ENCODE measurements at places on chromosomes 1 and 21. TPM values are rescaled to one million over a fixed set of nuclear protein-coding genes. Genes with fewer than 3 reads are reported as not detected.
A peak's percentile ranks its signal among the peaks of the same experiment; 100 is the strongest.

DNA sequence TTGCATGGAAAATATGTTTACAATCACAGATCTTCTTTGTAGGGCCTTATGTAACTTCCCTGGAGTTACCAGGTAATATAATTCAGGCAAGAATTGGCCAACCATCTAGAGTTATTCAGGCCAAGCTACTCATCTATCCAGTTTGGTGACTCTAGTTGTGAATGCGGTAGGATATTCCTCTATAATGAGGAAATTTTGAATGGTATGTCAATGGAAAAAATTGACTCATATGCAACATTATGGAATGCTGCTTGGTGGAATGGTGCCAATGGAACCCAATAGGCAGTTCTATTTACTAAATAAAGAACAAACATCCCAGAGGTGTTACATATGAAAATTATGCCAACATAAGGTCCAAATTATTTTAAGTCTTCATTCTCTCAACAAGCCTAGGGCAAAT, 5.6 kb upstream of the TNFSF18 start:
- no peaks in the 10 kb centered on the region for H3K36me3 ChIP-seq
- no peak overlapping the region for H3K4me3 ChIP-seq
- no peaks in the 10 kb centered on the region for H3K27me3 ChIP-seq
- H3K27ac ChIP-seq, result no peak overlapping the region
- H3K4me1 ChIP-seq, result no peaks in the 10 kb centered on the region
- DNase-seq, result no peak

DNA sequence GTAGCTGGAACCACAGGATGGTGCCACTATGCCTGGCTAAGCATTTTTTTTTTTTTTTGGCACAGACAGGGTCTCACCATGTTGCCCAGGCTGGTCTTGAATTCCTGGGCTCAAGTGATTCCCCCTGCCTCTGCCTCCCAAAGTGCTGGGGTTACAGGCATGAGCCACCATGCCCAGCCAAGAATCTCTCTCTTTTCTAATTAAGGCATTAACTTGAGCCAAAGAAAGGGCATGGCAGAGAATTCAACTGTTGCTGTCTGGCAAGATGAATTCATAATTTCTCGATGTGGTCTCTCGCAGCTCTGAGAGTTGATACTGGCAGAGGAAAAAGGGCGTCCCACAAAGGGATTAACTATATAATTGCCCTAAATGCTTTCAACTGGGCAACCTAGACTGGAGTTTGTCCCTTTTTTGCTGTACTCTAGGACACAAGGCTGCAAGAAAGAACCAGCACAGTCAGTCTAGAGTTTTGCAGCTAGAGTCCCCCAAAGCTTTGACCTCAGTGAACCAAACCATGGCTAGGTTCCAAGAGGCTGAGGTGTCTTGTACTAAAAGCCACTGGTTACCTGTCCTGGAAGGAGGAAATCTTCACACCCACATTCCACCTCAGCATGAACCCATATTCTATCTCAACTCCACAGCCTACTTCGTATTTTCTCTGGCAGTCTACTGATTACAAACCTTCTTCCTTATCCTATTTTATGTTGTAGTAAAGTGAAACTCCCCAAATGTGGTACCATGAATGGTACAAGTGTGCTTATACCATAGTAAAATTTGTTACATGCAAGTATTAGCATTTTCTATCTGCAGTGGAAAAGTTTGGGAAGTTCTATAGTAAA, 51.2 kb downstream of the OPTC start:
- DNase-seq, result no peak
- peaks cover 3% of the 10 kb centered on the region for H3K4me1 ChIP-seq
- no peaks in the 10 kb centered on the region for H3K36me3 ChIP-seq
- H3K27ac ChIP-seq, result no peak overlapping the region

DNA sequence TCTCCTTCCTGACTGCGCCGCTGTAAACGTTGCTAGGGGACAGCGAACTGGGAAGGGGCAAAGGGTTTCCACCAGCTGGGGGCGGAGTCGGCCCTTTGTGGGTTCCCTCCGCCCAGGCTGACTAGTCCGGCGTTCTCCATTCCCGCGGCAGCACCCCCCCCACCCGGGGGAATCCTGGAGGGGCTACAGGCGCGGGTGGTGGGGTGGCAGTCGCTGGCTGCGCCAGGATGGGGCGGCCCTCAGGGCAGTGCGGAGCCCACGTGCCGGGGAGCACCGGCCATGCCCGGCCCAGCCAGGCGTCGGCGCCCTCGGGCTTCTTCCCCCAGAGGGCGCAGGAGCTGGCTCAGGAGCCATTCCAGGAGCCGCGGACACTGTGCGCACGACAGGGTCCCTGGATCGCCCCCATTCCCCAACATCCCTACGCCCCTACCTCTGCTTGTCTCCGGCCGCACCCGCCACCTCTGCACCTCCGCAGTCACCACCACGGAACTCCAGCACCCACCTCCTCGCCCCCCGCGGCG, 476 bp downstream of the BATF3 start:
- DNase-seq, result peak; percentile 32
- H3K4me1 ChIP-seq, result peaks cover 3% of the 10 kb centered on the region
- H3K36me3 ChIP-seq, result peaks cover 2% of the 10 kb centered on the region
- peak overlapping the region; percentile 15 for H3K27ac ChIP-seq
- H3K4me3 ChIP-seq, result peak overlapping the region; percentile 73

- peak within 1 kb of the TSS; percentile 79 for H3K27ac ChIP-seq
- peaks cover 2% of the 10 kb centered on the region for H3K4me1 ChIP-seq
- peak within 1 kb of the TSS; percentile 81 for H3K4me3 ChIP-seq
These were observed at the start of gene PLPP3 for GRCh38 chr1:56578963-56579875. Gene PLPP3, minus strand, starts transcription at chr1:56579563. Its CDS starts 547 bp downstream, at chr1:56579016.

- no peak overlapping the region for H3K4me3 ChIP-seq
- peak; percentile 82 for DNase-seq
- H3K36me3 ChIP-seq, result no peaks in the 10 kb centered on the region
- H3K27me3 ChIP-seq, result no peaks in the 10 kb centered on the region
- H3K4me1 ChIP-seq, result peaks cover 3% of the 10 kb centered on the region
These were observed 21.9 kb upstream of the TRIM67 start for GRCh38 chr1:231139659-231140654.

POGZ gene
- 15.0 TPM for total RNA-seq

- H3K4me1 ChIP-seq, result peaks cover 31% of the 10 kb centered on the region
- H3K27ac ChIP-seq, result peak overlapping the region; percentile 95
- peak overlapping the region; percentile 13 for H3K4me3 ChIP-seq
- DNase-seq, result peak; percentile 90
- H3K36me3 ChIP-seq, result peaks cover 7% of the 10 kb centered on the region
These were observed 2.8 kb upstream of the ZC3H12A start for GRCh38 chr1:37471345-37472231.

DNA sequence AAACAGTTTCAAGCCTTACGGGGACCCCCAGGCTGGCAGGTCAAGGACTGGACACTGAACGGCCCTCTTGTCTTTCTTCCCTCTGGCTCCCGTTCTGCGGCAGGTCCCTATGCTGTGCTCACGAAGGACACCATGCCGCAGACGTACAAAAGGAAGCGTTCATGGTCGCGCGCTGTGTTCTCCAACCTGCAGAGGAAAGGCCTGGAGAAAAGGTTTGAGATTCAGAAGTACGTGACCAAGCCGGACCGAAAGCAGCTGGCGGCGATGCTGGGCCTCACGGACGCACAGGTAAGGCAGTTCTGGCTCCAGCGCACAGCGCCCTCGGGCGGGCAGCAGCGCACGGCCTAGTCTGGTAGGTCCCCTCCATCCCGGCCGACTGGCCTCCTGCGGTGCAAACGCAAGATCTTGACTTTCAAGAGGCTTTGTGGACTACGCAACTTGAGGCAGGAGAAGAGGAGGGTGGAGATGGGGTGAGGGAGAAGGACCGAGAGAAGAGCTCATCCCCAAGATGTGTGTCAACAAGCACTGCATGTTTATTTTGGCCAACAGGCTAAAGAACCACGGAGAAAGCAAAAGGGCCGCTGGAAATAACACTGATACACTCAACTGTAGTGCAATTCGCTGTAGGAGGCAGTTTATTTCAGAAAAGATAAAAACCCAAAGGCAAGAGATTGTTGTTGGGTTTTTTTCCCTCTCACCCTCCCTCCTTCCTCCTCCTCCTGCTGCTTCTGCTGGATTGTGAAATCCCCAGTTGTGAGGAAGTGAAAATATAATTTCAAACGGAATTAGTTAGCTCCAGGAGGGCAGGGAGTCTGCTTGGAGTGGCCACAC, 3.0 kb downstream of the HLX start:
- DNase-seq, result peak; percentile 59
- peaks cover 36% of the 10 kb centered on the region for H3K36me3 ChIP-seq
- peak overlapping the region; percentile 75 for H3K27ac ChIP-seq
- H3K4me3 ChIP-seq, result peak overlapping the region; percentile 62

- H3K27ac ChIP-seq, result no peak overlapping the region
- H3K4me1 ChIP-seq, result peaks cover 17% of the 10 kb centered on the region
- no peaks in the 10 kb centered on the region for H3K36me3 ChIP-seq
- no peak for DNase-seq
- no peak overlapping the region for H3K4me3 ChIP-seq
These were observed 18.1 kb downstream of the AHCYL1 start for GRCh38 chr1:110002695-110003094.

GRCh38 chr1:171999756-172000155, 158.5 kb downstream of the DNM3 start:
- H3K27me3 ChIP-seq, result no peaks in the 10 kb centered on the region
- peak; percentile 10 for DNase-seq
- H3K4me3 ChIP-seq, result no peak overlapping the region
- H3K27ac ChIP-seq, result no peak overlapping the region

- H3K27ac ChIP-seq, result no peak overlapping the region
These were observed 16.0 kb upstream of the SCCPDH start for GRCh38 chr1:246708166-246708565.

DNA sequence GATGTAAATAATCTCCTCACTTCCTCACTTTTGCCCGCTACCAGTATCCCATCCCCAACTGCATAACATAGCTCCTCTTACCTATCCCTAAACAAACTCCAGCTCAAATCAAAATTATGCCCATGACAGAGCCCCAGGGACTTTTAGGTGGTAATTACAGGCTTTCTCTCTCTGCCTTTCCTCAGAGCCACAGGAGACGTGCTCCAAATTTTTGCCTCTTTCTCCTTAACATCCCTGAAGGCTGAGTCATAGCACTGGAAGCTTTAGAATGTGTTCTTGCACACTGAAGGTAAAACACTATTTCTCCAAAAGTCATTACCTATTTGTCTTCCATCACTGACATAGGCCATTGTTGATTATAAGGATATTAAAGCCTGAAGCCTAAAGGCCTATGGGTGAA, 263.5 kb upstream of the PLD5 start:
- H3K4me3 ChIP-seq, result no peak overlapping the region

- DNase-seq, result no peak
- no peak overlapping the region for H3K4me3 ChIP-seq
- no peaks in the 10 kb centered on the region for H3K27me3 ChIP-seq
- no peaks in the 10 kb centered on the region for H3K36me3 ChIP-seq
These were observed 1.9 kb downstream of the KRTAP10-5 start for GRCh38 chr21:44578371-44579055.

DNA sequence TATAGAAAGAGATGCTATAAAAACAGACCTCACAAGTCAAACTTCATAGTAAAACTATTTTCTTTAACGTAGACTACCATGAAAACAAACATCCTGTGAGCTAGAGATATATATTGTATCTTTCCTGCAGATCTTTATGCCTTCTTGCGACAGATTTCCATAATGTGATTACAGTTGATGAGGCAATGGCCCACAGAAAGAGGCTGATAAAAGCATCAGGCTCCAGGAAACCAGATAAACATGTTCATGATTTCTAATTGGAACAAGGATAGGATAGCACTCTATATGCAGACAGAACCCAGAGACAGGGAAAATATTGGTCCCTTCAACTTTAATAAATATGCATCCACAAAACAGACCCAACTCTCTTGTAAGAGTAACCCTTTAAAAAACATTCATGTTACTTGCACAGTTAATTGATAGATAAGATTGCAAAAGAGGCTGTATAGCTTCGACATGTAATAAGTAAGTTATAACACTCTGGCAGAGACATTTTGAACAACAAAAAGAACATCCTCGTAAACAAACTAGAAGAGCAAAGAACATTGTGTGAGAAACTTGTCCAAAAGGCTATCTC, 329.4 kb downstream of the AGBL4 start:
- DNase-seq, result no peak
- H3K36me3 ChIP-seq, result no peaks in the 10 kb centered on the region
- H3K27me3 ChIP-seq, result no peaks in the 10 kb centered on the region
- no peak overlapping the region for H3K4me3 ChIP-seq
- H3K27ac ChIP-seq, result no peak overlapping the region
- no peaks in the 10 kb centered on the region for H3K4me1 ChIP-seq

DNA sequence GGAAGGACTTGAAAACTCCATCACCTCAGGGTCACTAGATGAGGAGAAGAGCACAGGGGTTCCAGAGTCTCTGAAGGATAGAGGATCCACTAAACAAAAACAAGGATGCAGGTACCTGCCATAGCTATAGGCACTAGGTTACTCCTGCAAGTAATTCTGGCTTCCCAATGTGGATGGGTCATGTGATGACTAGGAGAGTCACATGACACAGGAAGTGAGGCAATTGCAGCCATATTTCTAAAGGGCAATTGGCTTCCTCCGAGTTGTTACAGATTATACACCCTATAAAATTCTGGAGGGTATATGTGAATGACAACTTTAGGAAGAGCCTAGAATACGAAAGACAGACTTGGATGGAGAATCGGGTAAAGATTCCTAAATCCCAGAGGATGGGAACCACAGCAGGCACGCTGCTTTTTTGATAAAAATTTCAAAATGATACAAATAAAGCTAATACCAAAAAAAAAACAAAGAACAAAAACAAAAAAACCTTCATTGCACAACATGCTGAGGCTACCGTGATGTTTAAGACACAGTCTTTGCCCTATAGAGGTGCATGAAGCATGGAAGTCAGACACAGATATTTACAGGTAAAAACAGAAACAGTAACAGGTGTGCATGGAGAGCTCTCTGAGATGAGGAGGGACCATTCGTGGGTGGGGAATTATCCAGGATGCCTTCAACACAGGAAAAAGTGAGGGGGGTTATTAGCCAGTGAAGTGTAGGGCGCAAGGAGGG, 10.5 kb downstream of the MTX1 start:
- no peak overlapping the region for H3K4me3 ChIP-seq
- H3K4me1 ChIP-seq, result peaks cover 7% of the 10 kb centered on the region
- H3K36me3 ChIP-seq, result peaks cover 7% of the 10 kb centered on the region
- H3K27me3 ChIP-seq, result no peaks in the 10 kb centered on the region
- H3K27ac ChIP-seq, result peak overlapping the region; percentile 48
- peak; percentile 69 for DNase-seq

GRCh38 chr1:30216602-30217001, 506.8 kb downstream of the MATN1 start:
- no peak for DNase-seq
- no peaks in the 10 kb centered on the region for H3K27me3 ChIP-seq
- H3K4me1 ChIP-seq, result no peaks in the 10 kb centered on the region
- H3K4me3 ChIP-seq, result no peak overlapping the region

ARHGAP30 gene
- total RNA-seq, result not detected

GRCh38 chr1:172642970-172643369, 15.9 kb upstream of the FASLG start:
- no peak for DNase-seq
- H3K36me3 ChIP-seq, result no peaks in the 10 kb centered on the region

DCST1 gene
- total RNA-seq, result not detected

GBP6 gene
- not detected for total RNA-seq

ANKRD34A gene
- 0.56 TPM for total RNA-seq

DNA sequence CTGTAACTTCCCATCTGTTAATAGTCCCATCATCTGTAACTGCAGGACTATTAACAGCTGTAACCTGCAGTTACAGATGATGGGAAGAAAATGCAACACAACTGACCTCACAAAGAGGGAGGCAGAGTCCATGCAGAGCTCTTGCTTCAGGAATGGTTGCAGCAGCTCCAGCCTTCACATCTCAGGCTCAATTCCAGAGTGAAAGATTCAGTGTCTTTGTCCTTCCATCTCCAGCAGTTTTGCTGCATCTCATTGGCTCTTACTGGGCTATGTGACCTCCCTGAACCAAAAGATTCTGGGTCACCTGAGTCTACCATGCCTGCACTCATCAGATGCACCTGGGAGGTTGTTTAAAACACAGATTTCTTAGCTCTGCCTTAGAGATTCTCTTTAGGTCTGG, 686.7 kb downstream of the MATN1 start:
- H3K36me3 ChIP-seq, result no peaks in the 10 kb centered on the region
- no peak overlapping the region for H3K27ac ChIP-seq
- DNase-seq, result no peak
- H3K4me1 ChIP-seq, result no peaks in the 10 kb centered on the region
- no peak overlapping the region for H3K4me3 ChIP-seq
